NCI-H1417 treated with DMSO at 0.1 percent for 48 hours (cell line): ENCODE measurements at places on chromosomes 13 and 19.

DNA sequence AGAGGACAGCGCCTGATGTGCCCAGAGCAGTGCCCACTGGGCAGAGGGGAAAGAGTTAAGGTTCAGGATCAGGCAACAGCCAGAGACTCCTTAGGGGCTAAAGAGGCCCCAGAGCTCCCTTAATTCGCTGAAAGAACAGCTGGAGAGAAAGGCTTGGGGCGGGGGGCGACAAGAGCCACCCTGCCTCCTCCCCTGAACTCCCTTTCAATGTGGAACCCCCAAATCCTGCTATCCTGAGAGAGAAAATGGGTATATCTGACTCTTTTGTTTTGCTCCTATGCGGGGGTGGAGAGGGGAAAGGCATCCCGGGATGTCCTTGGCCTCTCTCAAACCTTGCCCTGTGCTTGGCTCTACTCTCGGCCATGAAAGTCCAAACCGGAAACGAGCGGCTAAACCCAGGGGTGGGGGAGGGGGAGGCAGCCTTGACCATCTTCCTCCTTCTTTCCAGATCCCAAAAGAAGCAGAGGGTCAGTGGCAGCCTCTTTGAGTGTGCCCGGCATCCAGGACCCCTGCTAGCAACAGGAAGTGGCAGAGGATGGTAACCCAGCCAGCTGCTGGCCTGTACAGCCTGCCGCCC is 4.7 kb downstream of the PRKACA start:
- no peak for DNase-seq

DNA sequence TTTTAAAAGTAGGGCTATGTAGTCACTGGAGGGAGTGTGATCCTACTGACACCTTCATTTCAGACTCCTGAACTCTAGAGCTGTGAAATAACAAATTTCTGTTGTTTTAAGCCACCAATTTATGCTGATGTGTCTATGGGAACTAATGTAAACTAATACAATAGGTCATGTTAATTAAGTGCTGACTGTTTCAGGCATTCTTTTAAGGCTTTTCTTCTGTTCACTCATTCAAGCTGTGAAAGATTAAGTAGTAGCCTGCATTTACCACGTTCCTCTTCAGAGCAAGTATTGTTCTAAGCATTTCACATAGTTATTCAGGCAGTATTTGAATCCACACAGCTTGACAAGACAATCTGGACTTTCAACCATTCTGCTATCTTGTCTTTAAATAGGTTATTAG is 1135.0 kb downstream of the SLITRK1 start:
- no peak for DNase-seq

DNA sequence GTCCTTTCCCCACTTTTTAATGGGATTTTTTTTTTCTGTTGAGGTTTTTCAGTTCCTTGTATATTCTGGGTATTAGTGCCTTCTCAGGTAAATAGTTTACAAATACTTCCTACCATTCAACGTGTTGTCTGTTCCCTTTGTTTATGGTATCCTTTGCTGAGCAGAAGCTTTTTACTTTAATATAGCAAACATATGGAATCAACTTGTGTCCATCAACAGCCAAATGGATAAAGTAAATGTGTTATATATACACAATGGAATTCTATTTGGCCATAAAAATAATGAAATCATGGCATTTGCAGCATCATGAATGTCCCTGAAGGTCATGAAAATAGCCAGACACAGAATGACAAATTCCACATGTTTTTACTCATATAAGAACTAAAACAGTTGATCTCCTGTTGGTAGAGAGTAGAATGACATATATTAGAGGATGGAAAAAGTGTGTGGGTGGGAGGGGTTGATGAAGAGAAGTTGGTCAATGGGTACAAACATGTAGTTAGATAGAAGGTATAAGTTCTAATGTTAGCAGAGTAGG is 500.8 kb downstream of the SLITRK6 start:
- no peak for DNase-seq

DNA sequence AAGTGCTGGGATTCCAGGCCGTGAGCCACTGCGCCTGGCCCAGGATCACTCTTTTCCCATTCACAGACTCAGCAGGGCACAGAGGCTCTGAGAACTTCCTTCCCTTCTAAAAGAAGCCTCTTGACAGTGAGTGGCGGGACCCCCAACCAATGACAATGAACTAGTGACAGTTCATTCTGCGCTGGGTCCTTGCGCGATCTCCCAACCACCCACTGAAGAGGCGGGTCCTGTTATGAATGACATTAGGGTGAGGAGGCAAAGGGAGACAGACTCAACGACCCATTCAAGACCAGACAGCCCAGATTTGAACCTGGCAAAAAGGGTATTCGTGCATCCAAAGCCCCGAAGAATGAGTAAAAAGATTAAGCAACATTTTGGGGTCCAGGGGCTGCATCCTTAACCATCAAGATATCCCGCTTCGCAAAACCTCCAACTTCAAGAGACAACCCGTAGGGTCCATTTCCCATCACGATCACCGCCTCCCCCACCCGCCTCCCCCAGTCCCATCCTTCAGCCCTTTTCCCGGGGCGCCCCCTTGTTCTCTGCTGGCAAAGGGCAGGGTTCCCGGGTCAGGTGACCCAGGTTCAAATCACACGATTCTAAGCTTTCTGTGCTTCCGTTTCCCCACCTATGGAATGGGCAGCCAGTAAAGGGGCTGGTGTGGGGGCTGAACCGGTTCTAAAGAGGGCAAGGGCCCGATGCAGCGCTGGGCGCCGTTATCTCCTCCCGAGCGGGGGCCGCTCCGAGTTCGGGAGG is 719 bp downstream of the SUGP2 start:
- DNase-seq: no peak

- no peak for DNase-seq
These were observed 11.7 kb downstream of the CSNK1G2 start for GRCh38 chr19:1952635-1953034.

GRCh38 chr19:19410553-19411550 is 5.4 kb downstream of the GATAD2A start:
- DNase-seq: no peak

DNA sequence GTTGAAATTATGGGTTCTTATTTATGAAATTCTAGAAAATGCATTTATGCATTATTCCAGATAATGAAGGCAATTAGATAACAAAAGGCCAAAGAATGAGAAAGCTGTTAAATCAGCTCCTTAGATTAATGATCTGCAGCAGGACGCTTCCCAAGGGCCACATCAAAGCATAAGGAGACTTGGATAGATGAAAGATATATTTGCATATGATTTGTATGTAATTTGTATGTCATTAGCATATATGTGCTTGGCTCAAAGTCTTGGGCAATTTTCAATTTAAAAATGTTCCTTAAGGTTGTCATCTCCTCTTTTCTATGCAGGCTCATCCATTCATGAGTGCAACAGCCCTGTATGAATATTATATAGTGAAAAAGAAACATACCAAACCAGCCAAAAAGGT is 126.8 kb upstream of the IRS2 start:
- no peak for DNase-seq

- no peak for DNase-seq
These were observed 958 bp upstream of the OBI1 start for GRCh38 chr13:78659732-78660494.

GRCh38 chr13:25046274-25046984 is 49.5 kb upstream of the PABPC3 start:
- DNase-seq: no peak

DNA sequence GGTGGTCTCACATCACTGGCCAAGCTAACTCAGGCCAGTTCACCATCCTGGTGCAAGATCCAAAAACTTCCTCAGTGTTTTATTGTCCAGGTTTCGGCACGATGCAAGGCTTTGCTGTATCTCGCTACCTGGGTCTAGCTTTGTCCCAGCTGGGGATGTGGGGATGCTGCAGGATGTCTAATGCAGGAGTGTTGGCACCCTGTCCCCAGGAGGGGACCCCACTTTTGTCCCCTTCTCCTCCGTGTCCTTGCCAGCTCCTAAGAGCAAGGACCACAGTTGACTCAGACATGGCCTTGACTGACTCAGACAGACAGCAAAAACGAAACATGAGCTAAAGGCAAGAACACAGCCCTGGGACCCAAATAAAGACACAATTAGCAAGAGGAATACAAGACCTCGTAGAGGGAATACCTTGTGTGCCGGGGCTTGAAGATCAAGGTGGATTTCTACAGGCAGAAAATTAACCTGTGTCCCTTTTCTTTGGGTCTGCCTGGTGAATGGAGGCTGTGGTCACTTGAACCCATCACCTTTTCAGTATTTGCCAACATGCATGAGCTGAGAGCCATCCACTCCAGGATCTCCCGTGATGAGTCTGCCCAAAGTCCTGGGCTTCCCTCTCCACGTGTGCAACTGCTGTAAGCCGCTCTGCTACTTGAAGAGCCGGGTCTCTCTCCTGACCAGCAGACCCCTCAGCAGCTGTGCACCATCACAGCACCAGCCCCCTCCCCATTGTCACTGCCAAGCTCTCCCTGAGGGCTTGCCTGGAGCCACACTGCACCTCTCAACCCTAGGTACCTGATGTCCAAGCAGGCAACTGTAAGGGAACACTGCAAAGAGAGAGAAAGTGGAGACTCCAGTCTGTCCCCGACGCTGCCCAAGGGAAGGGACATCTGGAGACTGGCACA is 149.5 kb upstream of the ZNF507 start:
- no peak for DNase-seq

- DNase-seq: no peak
These were observed 47.9 kb downstream of the DCT start for GRCh38 chr13:94431574-94431973.

DNA sequence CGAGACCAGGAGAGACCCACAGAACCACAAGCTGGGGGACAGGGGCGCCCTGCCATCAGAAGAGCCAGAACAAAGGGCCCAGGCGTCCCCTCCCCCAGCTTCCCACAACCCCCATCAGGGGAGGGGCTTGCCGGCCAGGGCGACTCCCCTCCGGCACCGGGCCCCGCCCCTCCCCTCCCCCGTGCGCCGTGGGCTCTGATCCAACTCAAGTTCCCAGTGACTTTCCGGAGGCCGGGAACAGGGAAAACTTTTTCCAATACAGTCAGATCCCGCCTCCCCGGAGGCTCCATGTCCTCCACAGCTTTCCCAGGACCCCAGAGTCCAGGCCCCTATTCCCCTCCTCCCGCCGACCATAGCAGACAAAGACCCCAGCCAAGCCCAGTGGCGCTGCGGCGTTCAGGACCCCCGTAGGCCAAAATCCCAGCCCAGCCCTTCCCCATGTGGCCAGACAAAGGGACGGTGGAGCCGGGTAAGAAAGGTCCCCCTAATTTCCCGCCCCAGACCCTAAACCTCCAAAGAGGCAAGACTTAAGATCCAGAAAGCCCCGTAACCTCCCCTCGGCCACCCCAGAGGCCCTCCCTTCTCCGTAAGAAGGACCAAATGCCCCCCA is 673 bp downstream of the TEAD2 start:
- DNase-seq: no peak

DNA sequence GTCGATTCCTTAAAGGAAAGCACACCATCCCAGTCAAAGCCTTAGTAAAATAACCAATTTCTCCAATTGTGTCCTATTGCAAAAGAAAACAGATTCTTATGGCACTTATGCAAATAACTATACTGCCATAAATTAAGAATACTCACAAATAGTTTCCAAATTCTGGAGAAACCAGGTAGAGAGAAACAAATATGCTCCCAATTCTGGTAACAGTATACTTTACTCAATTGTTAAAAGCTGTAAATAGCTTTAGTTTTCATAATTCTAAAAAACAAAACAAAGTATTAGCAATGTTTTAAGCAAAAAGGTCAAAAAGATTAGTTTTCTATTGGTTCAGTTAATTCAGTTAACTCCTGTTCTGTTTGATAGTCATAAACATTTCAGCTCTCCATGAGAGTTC is 18.2 kb upstream of the UBAC2 start:
- no peak for DNase-seq

DNA sequence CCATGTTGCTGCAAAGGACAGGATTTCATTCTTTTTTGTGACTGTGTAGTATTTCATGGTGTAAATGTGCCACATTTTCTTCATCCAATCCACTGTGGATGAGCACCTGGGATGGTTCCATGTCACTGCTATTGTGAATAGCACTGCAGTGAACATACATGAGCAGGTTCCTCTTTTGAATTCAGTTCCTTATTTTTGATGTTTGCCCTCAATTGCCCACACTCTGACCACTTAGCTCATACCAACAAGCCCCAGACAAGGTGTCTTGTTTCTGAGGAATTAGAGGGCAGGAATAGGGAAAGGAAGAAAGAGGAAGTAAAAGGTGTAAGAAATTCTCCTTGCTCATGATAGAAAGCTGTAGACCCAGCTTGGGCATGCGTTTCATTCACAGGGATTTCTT is 244.2 kb upstream of the ZNF507 start:
- DNase-seq: no peak
